ENCODE measurements at places on chromosomes 16 and 17.

GRCh38 chr17:2716649-2717048 lies 5.1 kb upstream of the CLUH start:
- DNase-seq = no peak

- no peak for DNase-seq
These were observed 64.4 kb upstream of the TBX2 start for GRCh38 chr17:61335105-61335844.

- DNase-seq = no peak
These were observed 80.1 kb upstream of the TRAP1 start for GRCh38 chr16:3797473-3797872.

- peak; percentile 91 for DNase-seq
These were observed 24.4 kb downstream of the MIS12 start for GRCh38 chr17:5510771-5511170.

DNA sequence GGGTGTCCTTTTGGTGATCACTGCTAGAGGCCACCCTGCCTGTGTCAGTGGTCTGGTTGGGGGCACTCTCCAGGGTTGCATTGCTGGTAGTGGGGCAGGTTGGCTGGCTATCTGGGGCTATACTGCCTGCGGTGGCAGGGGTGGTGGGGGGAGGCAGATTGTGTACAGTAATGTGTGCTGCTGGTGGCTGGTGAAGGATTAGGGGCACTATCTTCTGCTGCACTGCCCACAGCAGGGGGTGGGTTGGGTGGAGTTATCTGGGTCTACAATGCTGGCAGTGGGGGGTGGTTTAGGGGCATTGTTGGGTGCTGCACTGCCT lies 204.0 kb upstream of the WSB1 start:
- no peak for DNase-seq

GRCh38 chr17:74523308-74523707 lies 8.0 kb downstream of the CD300LB start:
- DNase-seq = no peak

- DNase-seq = no peak
These were observed 1.3 kb upstream of the CYBA start for GRCh38 chr16:88651989-88652761.

DNA sequence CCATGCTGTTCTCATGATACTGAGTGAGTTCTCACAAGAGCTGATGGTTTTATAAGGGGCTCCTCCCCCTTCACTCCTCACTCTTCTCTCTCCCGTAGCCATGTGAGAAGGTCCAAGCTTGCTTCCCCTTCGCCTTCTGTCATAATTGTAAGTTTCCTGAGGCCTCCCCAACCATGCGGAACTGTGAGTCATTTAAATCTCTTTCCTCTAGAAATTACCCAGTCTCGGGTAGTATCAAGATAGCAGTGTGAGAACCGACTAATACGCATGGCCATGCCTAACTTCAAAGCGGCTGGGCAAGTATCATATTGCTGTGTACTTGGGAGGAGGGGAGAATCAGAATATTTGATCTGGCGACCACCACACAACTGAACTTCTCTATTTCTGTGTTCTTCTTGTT lies 88.3 kb downstream of the PRKCB start:
- DNase-seq = no peak
